ENCODE measurements at places on chromosomes 7 and 10.

DNA sequence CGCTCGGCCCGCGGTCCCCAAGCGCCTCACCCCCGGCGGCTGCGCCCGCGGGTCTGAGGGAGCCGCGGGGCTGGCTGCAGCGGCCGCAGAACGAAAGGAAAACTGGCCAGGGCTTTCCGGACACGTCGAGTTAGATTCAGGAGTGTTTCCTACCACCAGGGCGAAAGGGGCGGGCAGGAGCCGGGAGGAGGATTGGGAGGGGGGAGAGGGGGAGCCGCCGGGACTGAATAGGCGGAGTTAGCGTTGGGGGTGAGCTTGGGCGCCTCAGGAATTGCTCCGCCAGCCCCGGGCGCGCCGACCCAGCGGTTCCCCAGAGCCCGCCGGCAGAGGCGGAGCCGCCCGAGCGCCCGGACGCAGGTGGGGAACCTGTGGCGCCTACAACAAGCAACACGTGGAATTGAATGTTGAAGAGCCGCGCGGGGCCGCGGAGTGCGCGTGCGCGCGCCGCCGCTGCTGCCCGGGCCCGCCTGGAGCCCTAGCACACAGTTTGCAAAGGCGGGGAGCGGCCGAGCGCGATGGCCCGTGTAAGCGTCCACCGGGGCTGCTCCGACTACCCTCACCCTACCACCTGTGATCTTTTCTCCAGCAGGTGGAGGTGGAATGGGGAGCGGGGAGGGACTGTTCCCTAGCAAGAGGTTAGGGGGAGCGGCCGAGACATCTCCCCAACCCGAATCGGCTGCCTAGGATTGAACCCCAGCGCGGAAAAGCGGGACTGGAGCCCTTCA lies at the start of gene CADPS2:
Gene CADPS2 (minus strand): TSS at position 104 of the 725 bp plus-strand sequence. CDS start 123 bp downstream, outside the sequence.
- DNase-seq: peak; percentile 84

GRCh38 chr7:29915481-29916215 lies 74.0 kb downstream of the SCRN1 start:
- peak; percentile 9 for DNase-seq

GRCh38 chr10:96512524-96513304 lies 1.0 kb downstream of the TLL2 start:
- DNase-seq: peak; percentile 37

- DNase-seq: peak; percentile 29
These were observed 5.1 kb downstream of the RAPGEF5 start for GRCh38 chr7:22351878-22352277.

- no peak for DNase-seq
These were observed 1.4 kb downstream of the GPR141 start for GRCh38 chr7:37684927-37685326.

GRCh38 chr7:117654780-117655179 lies 175.0 kb downstream of the CFTR start:
- peak; percentile 20 for DNase-seq

DNA sequence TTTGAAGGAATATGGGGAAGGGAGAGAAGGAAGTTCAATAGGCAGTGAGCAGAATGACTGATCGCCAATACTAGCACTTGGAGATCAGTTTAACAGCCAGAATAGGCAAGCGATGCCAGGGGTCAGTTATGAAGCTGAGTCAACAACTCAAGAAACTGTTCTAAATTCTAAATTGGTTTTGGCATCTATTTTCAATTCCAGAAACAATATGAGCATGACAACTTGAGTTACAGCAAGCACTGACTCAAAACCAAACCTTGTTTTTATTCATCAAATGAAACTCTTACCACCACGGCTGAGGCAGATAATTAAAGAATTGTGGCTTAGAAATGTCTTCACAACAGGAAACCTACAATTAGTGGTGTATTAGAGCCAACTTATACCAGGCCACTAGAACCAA lies 180.5 kb upstream of the ASAH2 start:
- DNase-seq: peak; percentile 64

DNA sequence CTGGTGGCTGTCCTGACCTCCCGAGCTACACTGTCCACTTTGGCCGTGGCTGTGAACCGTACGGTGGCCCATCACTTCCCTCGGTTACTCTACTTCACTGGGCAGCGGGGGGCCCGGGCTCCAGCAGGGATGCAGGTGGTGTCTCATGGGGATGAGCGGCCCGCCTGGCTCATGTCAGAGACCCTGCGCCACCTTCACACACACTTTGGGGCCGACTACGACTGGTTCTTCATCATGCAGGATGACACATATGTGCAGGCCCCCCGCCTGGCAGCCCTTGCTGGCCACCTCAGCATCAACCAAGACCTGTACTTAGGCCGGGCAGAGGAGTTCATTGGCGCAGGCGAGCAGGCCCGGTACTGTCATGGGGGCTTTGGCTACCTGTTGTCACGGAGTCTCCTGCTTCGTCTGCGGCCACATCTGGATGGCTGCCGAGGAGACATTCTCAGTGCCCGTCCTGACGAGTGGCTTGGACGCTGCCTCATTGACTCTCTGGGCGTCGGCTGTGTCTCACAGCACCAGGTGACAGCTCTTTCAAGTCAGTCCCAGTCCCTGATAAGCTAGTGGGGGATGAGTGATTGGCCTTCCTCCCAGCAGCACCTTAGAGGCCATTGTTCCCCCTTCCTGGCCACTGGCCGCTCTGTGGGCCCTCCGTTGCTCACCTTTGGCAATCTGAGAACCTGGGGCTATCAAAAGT lies 3.0 kb downstream of the CHPF2 start:
- no peak for DNase-seq

GRCh38 chr10:116210588-116211346 lies 62.2 kb downstream of the GFRA1 start:
- no peak for DNase-seq
